ENCODE measurements at places on chromosomes 11 and 22.

- no peak for DNase-seq
Observed at GRCh38 chr11:42901084-42901483, 410.7 kb upstream of the API5 start.

DNA sequence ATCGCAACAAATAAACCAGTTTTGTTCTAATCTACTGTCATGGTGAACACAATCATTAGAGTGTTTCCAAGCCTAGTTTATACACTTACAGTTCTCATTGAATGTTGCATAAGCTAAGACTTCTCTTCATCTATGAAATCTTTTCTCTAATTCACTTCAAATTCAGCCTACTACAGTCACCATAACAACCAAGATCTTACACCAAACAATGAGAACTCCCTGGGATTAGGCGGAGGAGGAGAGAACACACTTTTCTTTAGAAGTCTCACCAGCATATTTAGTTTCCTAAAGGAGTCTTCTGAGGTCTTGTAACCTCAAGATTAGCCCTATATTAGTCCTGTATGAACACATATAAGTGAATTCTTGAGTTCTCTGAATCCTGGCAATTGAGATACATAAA, 1889.7 kb downstream of the LRRC4C start:
- no peak for DNase-seq

DNA sequence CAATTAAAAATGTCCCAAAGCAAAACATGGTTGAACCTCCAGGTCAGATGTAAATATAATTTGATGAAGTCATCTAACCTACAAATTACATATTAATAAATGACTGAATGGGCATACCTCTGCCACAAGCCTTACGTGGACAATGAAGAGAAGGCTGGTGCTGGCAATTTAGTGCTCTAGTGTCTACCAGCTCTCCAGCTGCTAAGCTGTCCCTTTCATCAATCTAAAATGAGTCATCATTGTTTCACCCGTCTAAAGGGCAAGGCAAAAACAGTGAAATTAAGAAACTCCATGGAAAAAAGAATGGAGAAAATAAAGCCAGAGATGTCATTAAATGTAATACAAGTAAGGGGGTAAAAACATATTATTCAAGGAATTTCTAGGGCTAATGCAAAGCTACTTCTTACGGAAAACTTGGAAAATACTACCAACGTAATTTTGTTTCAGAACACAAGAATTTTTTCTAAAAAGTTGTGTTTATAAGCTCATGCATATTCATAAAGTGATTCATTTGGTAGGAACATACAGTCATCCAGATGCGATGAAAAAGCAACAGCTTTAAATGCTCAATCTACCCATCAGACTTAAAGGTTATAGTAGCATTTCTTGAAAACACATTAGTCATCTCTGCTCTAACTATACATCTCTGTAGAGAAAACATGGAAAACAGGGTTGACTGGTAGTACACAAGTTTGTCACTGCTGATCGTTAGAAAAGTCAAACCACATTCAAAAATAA, 71.5 kb downstream of the SIK3 start:
- DNase-seq, result peak; percentile 57

- DNase-seq, result no peak
Observed at GRCh38 chr11:65151331-65151899, 17.1 kb upstream of the SYVN1 start.

DNA sequence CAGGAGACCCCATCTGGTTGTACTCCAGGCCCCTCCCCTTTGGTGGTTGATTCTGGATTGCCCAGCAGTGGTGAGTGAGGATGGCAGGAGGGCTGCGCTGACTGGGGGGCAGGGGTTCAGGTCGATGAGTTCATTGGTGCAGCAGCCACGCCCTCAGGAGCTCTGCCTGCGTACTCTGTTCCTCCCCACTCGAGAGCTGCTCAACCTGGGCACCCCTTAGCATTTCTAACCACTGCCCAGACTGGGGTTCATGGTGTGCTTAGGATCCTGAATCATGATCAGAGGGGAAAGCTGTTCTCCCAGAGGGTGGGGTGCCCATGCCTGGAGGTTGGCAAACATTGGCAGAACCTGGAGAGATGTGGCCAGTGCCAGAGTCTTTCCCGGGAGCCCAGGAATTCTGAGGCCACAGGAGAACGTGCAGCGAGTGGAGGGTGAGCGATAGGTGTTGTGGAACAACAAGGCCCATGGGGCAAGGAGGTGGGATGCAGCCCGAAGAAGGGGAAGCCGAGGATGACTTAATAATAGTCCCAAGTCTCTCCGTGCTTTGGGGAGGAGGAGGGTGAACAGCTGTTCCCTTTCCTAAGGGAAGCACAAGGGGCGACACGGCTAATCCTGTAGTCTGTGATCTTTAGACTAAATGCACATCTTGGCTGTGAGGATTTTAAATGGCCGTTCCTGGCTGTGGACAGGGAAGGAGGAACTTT, 75.5 kb downstream of the SCN3B start:
- no peak for DNase-seq

DNA sequence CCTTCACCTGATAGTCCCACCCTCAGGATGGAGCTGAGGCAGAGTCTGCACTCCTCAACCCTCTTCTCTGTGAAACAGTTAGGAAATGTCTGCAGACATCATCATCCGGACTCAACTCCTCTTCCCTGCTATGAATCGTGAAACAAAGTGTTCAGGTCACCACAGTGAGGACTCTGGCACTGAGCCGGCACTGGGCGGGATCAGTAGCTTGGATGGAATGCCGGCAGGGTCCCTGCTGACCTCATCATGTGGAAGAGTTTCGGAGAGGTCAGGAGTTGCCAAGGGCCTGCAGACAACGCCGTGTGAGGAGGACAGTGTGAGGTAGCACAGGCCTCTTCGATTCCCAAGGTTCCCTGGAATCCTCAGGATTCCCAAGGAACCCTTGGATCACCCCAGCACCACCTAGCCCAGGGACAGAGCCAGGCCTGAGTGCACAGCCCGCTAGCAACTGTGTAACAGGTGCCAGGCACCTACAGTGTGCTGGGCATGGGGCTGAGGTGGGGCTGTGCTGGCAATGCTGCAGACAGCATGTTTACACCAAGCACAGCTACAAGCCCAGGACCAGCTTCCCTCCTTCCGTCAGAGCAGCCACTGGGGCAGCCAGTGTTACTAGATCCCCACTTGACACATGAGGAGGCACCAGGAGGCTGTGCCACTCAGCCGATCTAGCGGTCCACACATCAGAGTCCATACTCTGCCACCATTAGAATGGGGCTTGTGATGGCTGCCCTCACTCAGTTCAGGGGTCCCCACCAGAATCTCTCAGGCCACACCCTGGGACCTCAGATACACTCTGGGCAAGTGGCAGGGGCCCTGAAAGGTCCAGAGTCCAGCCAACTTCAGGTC, 693 bp upstream of the LINC01488 start:
- DNase-seq, result no peak

- DNase-seq, result peak; percentile 34
Observed at GRCh38 chr22:31659246-31659645, 2.8 kb downstream of the PISD start.

GRCh38 chr22:33796494-33796893, 123.8 kb downstream of the LARGE1 start:
- no peak for DNase-seq

GRCh38 chr11:95487391-95487790, 256.4 kb upstream of the SESN3 start:
- DNase-seq, result no peak

DNA sequence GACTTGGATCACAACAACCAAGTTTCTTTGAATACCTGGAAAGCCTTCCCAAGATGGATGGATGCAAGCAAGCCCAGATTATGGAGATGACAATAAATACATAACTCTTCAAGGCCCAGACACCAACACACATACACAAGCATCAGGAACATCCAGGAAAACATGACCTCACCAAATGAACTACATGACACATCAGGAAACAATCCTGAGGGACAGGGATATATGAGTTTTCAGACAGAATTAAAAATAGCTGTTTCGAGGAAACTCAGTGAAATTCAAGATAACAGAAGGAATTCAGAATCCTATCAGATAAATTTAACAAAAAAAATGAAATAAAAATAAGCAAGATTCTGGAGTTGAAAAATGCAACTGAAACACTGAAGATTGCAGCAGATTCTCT, 659.4 kb downstream of the METTL15 start:
- no peak for DNase-seq

GRCh38 chr11:61485080-61485479, 23.5 kb upstream of the LRRC10B start:
- DNase-seq, result no peak

DNA sequence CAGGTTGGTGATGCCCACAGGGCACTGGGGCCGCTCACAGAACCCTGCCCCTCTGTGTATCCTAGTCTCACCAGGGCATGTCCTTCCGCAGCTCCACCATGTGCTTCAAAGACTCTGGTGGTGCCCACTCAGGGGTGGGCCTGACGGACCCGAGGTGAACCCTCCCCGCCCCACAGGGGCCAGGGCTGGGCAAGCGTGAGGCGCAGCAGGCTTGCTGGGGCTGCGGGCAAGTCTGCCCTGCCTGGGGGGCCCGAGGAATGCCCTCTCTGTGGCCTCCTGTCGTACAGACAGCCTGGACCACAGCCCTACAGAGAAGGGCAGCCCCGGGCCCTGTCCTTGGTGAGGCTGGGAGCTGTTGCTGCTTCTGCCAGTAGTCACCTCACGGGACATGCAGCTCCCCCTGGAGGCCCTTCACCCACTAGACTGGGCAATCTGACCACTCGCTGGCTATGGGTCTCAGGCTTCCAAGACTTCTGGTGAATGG, 40.2 kb downstream of the TBX1 start:
- no peak for DNase-seq

DNA sequence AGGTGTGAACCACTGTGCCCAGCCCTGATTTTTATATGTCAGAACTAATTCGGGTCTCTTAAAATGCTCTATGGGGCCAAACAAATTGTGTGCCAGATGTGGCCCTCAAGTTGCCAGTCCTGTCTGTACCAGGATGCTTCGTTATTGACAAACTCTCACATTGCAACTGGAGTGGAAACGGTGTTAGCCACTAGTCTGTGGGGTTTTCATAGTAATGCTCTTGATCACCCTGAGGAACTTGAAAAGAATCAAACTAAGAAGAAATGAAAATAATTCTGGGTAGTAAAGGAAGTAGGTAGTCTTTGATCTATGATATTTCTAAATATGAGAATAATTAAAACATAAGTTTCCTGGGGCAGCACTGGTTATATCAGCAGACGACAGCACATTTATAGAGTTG, 67.3 kb upstream of the ADSL start:
- no peak for DNase-seq

DNA sequence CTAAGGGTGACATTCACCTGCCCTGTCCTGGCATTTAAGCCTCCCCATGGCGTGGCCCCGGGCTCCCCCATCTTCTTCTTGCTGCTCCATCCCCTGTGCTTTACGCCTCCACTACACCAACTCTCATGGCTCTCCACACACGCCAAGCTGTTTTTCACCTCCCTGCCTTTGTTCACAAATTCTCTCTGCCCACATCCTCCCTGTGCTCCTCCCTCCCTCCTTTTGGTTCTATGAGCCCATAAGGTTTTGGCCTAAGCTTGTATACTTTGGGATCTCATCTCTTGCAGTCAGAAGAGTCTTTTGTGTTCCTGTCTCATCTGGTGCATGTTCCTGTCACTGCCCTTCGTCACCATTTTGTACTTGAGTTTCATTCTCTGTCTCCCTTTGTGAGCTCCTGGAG, 4.6 kb upstream of the DNAL4 start:
- no peak for DNase-seq

GRCh38 chr11:3934658-3935057, 79.2 kb downstream of the STIM1 start:
- DNase-seq, result no peak

- DNase-seq, result no peak
Observed at GRCh38 chr11:126008956-126009355, 53.7 kb downstream of the CDON start.

Measured in SW480 (cell line).